AG09319 (cell line): ENCODE measurements at places on chromosomes 3 and 15.

GRCh38 chr15:101490408-101490891, 943 bp upstream of the PCSK6 start:
- no peak for DNase-seq

DNA sequence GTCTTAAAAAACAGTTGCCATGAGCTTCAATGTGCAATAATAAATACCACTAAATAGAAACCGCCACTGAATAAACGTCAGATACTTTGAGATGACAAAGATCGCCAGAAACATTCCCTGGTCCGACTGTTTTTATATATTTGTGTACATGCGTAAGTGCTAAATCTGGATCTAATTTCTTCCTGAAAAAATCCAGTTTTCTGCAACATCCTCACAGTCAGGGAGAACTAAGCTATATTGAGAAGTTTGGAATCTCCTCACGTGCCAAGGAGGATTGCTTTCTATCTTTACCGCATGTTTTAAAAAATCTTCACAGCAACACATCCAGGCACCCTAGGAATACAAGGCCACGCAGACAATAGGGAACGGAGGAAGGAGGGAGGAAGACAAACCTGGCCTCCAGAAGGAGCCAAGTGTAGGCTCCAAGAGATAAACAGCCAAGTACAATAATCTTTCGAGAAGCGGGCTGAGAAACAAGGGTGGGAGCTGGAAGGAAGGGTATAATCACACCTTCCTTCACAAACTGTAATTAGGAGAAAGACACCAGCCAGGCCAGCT, 5.7 kb downstream of the VGLL4 start:
- DNase-seq = peak; percentile 77

- DNase-seq = no peak
Measured at GRCh38 chr15:48680841-48681240, 35.3 kb upstream of the FBN1 start.

DNA sequence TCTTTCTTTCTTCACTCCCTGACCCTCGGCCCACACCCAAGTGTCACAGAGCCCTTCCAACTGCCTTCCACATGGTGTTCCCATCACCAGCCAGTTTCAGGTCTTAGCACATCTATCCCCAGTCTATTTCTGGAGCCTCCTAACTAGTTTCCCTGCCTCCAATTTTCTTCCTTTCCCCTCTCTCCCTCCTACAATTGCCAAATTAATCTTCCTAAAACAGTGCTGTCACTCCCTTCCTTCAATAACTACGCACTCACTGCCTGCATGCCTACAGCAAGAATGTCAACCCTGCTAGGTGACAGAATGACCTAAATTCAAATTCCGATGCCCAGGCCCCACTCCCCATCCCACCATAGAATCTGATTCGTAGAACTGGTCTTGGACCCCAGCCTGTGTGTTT, 36.1 kb upstream of the CA12 start:
- DNase-seq = no peak

DNA sequence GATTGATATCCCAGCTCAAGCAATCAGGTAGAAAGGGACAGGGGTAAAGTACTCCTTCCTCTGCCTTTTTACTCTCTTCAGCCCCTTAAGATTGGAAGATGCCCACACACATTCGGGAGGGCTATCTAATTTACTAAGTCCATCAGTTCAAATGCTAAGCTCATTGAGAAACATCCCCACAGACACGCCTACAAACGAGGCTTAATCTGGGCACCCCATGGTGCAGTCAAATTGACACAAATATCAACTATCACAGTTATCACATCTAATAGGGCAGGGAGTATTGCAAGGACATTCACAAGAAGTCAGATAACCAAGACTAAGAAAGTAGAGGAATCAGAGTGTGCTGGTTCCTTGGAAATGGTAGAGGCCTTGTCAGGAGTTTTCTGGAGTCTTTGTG, 437.8 kb upstream of the AZI2 start:
- no peak for DNase-seq

GRCh38 chr3:59563966-59564365, 514.1 kb upstream of the CFAP20DC start:
- no peak for DNase-seq

DNA sequence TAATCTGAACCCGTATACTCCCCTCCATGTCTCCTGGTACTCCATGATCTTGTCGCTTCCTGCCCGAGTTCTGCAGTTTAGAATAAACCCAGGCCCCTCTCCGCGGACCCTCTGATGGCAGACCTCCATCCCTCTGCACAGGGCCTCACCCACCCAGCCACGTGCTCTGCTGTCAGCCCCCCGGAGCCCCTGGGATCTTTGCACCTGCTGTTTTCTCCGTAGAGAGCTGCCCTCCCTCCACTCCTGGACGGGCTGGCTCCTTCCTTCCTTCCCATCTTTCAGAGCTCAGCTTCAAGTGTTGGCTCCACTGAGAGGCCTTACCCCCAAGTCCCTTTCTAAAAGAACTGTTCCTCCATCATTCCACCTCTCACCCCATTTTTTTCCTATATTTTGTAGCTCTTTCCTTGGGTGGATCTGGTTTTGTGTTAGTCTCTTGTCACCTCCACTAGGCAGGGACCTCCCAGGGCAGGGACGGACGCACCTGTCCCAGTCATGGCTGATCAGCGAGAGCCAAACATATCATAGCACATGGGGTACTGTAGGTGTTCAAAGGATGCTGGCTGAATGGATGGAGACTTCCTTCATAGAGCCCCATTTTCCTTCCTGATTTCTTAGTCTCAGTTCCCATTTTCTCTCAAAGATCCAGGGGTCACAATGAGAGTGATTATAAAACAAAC, 106.6 kb downstream of the VGLL4 start:
- DNase-seq = no peak

DNA sequence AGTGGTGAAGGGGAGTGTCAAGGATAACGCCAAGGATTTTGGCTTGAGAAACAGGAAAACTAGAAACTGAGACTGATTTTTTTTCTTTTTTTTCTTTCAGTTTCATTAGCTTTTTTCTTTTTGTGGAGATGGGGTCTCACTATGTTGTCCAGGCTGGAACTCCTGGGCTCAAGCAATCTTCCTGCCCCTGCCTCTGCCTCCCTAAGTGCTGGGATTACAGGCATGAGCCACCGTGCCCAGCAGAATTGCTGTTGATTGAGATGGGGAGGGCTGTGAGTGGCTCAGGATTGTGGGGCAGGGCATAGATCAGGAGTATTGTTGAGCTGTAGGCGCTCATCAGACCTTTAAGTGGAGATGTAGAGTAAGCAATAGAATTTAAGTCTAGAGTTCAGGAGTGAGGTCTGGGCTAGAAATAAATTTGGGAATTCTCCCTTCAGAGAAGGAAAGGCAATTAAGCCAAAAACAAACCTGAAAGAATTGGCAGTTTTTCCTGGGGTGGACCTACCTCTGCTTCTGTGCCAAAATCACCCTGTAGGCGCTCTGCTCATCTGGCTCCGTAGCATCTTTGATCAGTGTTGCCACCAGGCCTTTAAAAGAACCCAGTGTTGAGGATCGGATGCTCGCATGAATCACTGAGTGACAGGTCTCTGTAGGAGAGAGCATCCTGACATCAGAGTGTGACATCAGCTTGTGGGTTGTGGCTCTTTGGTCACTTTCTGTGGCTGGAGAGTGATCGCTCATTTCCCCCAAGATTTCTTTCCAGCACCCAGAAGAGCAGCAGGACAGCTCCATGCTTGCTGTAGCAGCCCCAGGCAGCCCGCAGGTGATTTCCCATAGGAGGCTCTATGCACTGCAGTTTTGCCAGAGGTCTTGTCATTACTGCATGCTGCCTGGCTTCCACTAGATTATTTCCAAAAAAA, 15.8 kb downstream of the ABHD17C start:
- DNase-seq = no peak

DNA sequence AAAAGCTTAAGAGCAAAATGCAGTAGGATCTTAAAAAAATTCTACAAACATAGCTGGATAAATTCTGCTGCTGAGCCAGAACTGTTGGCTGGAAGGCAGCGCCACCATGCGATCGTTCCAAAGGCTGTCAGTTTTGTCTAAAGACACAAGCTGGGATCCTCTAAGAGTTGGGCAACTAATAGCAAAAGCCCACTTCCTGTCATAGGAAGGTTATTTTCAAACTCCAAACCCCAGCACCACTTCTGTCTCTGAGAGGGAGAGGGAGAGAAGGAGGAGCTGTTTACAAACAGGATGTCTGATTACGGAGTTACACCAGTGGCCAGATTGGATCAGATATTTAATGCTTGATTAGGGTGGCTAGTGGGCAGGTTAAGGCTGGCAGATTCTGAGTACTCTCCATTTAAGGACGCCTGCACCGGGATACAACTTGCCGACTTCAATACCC, 44.0 kb downstream of the EIF4E3 start:
- DNase-seq = no peak

GRCh38 chr3:212432-212831, 15.9 kb downstream of the CHL1 start:
- no peak for DNase-seq

DNA sequence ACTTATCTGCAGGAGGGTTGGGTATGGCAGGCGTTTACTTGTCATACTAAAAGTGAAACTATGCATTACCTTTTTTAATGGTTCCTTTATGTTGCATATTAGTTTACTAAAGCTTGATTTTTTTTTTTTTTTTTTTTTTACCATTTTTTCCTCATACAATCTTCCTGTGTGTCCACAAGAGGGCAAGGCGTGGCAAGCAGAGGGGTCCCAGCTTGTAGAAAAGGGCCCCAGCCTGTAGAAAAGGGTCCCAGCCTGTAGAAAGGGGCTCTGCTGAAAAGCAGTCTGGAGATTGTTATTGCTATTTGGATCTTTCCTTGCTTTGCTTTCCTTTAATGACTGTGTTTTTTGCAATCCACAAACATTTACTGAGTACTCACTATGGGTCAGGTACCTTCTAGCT, 21.9 kb downstream of the MKRN2 start:
- no peak for DNase-seq

DNA sequence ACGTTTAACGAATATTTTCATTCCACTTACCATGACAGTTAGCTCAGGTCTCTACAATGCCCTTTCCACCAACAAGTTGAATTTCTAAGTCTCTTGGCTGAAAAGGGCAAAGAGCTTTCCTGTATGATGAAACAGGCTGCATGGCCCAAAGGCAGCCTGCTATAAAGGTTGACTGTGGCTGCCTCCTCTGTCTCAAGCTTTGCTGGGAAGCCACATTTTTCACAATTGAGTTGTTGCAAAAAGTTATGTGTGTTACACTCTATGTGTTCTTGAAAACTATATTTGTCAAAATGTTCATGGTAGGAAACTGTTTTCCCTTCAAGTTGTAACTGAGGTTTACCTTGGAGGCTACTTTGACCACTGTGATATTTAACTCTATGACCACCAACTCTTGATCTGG, 49.5 kb downstream of the DZIP1L start:
- no peak for DNase-seq

DNA sequence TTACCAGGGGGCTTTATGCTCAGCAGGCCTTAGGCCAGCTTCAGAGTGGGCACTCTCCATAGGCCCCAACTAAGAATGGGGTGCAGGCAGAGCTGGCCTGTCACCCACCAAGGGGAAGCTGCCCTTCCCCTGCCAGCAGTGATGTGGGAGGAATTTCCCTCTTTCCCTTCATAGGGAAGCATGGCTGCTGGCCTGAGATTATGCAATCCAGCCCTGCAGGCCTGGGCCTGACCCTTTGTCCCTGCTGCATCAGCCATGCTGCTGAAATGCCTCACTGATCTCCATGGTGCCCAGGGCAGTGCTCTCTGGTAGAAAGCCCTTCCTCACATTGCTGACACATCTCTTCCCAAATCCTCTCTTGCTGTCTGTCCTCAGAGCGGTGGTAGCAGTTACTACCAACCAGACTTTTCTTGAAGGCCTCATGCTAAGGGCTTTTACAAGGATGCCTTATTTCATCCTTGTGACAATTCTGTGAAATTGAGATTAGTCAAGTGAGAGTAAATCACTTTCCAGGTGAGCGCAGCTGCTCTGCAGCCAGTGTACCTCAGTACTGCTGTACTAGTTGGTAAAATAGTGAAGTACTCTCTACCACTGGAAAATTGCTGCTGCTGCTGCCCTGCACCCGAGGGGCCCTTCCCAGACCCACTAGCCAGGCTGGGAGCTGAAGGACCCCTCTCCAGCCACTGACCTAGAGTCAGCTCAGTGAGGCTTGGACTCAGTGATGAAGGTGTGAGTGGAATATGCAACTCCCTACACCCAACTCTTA, 33.8 kb downstream of the MRAS start:
- DNase-seq = peak; percentile 5

DNA sequence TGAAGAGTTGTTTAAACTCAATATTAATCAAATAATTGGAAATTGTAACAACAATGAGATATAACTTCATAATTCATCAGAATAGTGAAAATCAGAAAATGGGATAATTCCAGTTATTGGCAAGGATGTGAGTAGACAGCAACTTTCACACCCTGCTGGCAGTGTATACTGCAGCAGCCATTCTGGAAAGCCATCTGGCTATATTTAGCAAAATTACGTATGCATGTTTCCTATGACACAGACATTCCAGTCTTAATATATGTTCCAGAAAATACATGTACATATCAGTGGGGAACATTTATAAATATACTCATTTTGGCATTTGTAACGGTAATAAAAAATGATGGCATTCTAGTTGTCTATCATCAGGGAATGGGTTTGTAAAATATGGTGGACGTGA, 564.1 kb downstream of the GBE1 start:
- DNase-seq = no peak

DNA sequence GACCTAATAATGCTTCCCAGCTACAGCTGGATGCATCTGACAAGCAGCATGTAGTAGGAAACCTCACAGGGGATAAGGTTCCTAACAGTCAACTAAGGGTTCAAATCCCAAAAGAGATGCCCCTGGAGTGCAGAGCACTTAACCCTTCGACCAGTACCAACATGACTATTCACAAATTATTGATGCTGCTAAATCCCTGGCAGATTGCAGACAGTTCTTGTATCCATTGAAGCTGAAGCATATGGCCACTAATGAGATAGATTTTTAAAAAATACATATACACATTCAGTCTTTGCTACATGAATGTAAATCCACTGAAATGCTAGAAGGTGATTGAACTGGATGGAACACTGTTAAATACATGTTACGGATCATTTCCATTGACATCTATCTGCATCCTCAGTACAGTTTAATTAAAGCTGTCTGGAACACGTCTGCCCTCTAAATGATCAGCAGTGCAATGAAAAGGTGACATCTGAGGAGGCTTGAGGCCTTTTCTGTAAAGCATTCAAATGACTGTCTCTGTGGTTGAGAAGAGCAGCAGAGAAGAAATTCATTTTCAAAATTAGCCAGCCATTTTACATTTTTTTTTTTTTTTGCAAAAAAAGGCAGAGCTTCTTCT, 19.5 kb upstream of the NANOGP8 start:
- no peak for DNase-seq

GRCh38 chr3:195151866-195152541, 119.0 kb downstream of the XXYLT1 start:
- DNase-seq = no peak
